ENCODE measurements at places on chromosomes 1 and 21. TPM values are rescaled to one million over a fixed set of nuclear protein-coding genes. Genes with fewer than 3 reads are reported as not detected.

DNA sequence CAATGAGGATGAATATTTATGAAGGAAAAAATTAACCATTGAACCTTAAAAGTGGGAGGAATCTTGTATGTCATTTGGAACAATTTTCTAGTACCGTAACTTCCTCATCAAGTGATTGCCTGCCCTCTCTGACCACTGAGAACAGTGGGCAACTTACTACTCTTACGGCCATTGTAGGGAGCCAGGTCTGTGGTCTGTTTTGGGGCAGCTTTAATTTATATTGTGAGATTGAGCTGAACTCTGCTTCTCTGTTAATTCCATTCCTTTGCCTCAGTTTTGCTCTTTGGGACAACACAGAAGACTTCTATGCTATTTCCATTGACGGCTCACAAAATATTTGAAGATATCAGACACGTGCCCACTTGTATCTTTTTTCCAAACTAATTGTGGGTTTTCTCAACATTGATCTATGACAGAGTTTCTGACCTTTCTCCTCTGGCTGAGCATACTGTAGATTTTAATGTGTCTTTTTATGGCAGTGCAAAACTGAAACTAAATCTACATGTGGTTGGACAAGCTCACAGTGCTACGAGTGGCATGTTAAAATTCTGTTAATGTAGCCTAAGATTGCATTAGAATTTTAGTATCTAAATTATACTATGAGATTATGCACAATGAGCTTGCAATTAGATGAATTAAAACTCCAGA is 27.8 kb upstream of the ZNF281 start:
- no peak for DNase-seq

DNA sequence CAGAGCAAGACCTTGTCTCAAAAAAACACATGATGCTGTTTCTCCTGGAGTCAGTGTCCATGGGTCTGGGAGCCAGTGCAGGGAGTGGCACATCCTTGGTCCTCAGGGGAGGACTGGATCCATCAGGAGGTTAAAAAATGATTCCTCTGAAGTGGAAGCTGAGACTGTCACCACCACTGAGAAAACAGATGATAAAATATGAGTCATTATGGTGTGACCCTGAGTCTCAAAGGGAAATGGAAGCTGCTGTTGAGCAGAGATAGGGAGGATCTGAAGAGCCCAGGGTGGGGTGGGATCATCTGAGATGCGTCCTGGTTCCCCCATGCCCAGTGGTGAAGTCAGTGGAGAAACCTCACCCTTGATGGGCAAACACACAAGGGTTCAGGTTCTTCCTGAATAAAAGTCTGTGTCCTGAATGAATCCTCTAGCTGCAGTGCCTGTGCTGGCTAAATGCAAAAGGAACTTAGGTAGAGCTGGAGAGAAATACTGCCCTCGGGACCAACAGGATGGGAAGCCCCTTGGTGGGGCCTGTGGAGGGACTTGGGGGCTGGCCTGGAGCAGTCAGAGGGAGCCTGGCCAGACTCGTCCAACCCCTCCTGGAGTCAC is 61.6 kb upstream of the TENT5B start:
- no peak for DNase-seq

- no peak for DNase-seq
Measured at GRCh38 chr1:56710646-56711045, 65.5 kb downstream of the PRKAA2 start.

GRCh38 chr1:147808025-147808424 is 47.6 kb upstream of the GJA5 start:
- DNase-seq = no peak

Gene RYR2
- total RNA-seq = 0.13 TPM
